Activated T-helper 2 cell treated with anti-CD3 and anti-CD28 coated beads, Interferon-gamma antibody, Interleukin-2, Interleukin-4, amounts not matched to agents 10 μg/mL and 5 μg/mL and 100 μg/mL, durations not matched to agents 14 hours and 24 hours and 36 hours (primary cell): ENCODE measurements at places on chromosomes 3 and 15. TPM values are rescaled to one million over a fixed set of nuclear protein-coding genes. Genes with fewer than 3 reads are reported as not detected.

DNA sequence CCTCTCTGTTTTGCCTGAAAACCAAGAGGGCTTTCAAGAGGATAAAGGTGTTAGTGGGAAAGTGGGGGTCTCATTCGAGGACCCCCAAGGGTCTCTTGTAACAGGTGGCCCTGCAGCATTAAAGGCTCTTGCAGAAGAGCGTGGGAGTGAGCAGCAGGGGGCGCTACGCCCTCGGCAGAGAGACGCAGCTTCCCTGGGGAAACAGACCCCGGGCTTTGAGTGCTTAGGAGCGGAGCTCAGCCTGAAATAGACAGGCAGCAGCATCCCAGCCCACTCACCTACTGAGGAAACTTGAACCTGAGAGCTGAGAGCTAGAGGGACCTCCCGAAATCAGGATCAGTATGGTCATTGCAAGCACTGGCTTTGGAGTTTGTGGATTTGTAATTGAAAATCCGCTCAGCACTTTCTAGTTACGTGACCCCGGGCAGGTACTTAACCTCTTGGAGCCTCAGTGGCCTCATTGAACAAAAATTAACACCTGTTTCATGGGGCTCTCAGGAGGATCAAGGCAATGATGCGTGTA is 25.7 kb downstream of the RPLP1 start:
- DNase-seq, result no peak

- DNase-seq, result no peak
These were observed 68.8 kb downstream of the ASB7 start for GRCh38 chr15:100671124-100671680.

The GRIP2 gene
- total RNA-seq, result not detected in 2 replicates

- no peak for DNase-seq
These were observed 252.6 kb downstream of the TLE3 start for GRCh38 chr15:69845159-69845558.

- no peak for DNase-seq
These were observed 38.8 kb downstream of the BHLHE40 start for GRCh38 chr3:5017925-5018531.

- DNase-seq, result no peak
These were observed 3.6 kb upstream of the RASL12 start for GRCh38 chr15:65071381-65071811.

The NCBP2 gene
- total RNA-seq, result 82.2 and 83.9 TPM in 2 replicates

- DNase-seq, result no peak
These were observed 319.2 kb downstream of the ZNF621 start for GRCh38 chr3:40843851-40844548.

GRCh38 chr15:33442449-33442848 is 131.7 kb downstream of the RYR3 start:
- DNase-seq, result no peak

The SLC30A4 gene
- total RNA-seq, result 0.74 and 1.0 TPM in 2 replicates

DNA sequence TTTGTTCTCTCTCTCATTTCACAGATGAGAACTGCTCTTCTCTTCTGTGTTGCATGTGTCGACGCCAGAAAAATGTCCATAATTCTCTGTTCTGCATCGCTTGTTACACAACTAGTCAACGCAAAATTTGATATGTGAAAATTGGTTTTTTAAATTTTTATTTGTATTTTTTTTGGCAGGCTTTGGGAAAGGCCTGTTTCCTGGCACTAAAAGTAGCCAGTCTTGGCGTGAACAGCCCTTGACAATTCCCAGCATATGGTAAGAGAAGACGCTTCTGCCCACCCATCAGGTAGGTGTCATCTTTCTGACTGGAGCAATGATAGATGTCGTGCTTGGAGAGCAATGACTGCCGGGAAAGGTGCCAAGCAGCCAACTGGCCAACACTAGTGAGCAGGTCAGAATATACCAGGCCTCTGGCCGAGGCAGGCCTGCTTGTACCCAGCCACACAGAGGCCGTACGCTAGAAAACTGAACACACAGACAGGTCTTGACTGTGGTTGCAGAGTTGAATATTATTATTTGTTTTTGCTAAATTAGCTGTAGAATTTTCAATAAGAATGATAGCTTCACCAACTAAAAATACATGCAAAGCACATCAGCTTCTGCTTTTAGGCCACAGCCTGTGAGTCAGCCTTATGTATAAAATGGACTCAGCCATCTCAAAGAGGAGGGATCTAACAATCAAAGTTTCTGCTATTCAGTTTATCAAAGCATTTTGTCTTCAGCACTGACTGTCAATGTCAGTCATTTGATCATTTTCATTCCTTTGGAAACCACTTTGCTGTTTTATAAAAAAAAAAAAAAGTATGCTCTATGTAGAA is 837.5 kb downstream of the MCTP2 start:
- DNase-seq, result no peak

The GPX1 gene
- total RNA-seq, result 168 and 173 TPM in 2 replicates

- DNase-seq, result no peak
These were observed 26.7 kb upstream of the OR5K4 start for GRCh38 chr3:98326945-98327344.

DNA sequence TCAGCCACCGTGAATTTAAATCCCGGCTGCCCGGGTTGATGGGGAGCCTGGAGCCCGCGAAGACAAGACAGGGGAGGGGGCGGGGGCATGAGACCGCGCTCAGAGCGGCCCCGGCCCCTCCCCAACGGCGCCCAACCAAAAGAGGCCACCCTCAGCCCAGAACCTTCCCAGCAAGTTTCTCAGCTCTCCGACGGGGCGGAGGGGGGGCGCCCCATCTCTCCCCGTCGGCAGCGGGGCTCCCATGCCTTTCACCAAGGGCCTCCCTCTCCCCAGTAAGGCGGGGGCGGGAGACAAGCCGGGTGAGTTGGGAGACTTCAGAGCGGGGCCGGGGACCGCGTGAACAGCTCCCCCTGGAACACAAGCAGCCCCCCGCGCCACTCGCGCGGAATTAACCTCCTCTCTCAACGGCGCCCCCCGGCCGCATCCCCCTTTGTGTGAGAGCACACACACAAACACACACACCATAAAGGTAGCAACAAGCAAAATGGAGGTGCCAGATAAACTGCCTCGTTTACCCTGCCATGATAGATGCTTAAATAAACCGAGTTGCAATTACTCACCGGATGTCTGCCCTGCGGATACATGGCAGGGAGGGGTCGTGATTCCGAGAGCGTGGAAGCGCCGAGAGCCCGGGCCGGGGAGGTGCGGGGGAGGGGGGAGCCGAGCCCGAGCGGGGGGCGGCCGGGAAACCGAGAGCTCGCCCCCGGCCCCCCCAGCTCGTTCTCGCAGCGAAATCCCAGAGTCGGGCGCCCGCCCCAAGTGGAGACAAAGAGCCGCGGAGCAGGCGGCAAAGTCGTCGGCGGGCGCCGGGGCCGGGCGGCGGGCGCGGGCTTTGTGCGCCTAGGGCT is 1.3 kb downstream of the TLE3 start:
- DNase-seq, result peak; percentile 33

DNA sequence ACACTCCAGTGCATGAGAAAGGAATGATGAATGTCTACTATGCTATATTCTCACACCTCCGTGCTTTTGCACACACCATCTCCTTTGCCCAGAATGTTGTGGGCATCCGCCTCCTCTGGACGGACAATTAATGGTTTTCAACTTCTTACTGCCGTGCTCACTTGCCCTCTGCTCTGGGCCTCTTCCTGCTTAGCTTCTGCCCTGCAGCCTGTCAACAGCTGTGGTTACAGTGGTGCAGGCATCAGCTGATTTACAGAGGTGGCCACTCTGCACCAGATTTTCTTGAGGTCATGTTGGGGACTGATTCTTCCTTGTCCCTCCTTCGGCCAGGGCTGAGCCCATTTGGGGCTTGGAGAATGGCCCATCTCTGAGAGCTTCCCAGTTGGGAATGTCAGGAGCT is 56.5 kb upstream of the TMEM115 start:
- DNase-seq, result no peak
